ENCODE measurements at places on chromosomes 7 and 10. TPM values are rescaled to one million over a fixed set of nuclear protein-coding genes. Genes with fewer than 3 reads are reported as not detected.

The ARPC1A gene
- total RNA-seq: 116 TPM

The SEMA3A gene
- total RNA-seq: 1.00 TPM

DNA sequence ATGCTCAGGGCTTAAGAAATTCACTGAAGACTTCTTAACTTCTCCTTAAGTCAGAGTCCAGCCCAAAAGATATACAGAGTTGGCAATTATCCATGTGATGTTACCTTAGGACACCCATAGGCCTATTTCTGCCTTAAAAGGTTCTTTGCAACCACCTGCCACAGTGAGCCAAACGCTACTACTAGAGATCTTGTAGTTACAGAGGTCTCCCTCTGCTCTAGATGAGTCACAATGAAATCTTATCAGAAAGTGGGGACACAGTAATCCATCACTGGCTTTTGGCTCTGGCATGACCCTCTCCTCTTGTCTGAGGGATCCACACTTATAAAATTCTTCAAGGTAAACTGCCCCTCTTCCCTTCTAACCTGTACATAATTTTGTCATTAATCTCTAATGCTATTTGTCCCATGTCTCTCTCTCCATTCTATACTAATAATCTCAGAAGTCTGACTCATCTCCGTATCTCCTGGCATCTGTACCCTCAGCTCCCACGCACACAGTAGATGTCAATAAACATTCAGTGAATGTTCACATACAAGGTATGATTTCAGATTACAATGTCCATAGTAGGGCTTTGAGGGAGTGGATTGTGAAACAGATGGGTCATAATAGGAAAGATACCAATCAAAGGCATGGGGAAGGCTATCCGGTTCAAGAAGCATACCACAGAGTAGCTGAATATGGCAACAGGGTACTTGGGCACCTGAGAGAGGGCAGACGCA is 112.1 kb downstream of the SGMS1 start:
- no peak for DNase-seq

GRCh38 chr7:26245150-26245549 is 43.6 kb downstream of the CBX3 start:
- DNase-seq: no peak

DNA sequence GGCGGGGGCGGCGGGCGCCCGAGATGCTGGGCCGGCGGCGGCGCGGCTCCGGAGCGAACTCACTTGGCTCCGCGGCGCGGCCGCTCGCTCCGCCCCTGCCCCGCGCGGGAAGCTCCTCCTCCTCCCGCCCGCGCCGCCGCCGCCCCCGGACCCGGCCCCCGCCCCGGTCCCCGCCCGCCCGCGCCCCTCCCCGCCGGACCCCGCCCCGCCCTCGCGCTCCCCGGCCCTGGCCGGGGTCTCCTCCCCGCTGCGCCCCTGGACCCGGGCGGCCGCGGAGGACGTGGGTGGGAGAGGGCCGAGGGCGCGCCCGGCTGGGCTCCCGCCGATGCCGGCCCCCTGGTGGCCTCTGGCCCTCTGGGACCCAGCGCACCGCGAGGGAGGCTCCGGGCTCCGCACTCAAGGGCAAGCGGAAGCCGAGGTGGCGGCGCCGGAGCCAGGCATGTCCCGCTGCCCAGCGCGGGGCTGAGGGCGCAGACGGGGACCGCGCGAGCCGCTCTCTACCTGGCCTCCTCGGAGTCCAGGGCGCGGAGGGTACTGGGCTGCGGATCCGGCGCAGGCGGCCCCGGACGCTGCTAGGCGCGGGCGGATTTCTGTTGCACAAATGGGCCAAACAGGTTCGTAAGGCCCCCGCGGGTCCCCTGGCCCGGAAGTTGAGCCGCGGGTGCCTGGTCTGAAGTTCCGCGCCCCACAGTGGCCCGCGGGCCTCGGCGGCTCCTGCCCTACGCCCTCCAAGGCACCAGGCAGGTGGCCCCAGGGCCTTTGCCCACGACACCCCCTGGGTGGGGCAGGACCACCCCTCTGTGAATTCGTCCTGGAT is at the start of gene TCERG1L:
TCERG1L (minus strand) TSS at position 61 of the 817 bp plus-strand sequence. CDS start 86 bp downstream, outside the sequence.
- no peak for DNase-seq

DNA sequence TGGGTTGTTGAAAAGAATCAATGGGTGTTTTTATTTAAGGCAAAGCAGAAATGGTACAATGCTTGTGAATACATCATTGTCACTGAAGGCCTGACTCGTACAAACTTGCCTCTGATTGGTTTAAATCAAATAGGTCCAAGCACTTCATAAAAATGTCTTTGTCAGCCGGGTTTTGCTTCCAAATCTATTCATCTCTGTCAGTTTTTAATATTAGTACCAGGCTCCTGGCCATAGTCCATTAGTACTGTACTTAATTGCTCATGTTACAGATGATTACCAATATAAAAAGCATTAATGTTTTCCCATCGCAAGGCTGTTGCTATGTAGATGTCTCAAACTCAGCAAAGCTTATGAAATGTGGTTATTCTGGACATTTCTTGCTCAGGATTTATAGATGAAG is 171.9 kb downstream of the ARID5B start:
- no peak for DNase-seq
